Endothelial cell of coronary artery (primary cell): ENCODE measurements at places on chromosomes 1 and 21. TPM values are rescaled to one million over a fixed set of nuclear protein-coding genes. Genes with fewer than 3 reads are reported as not detected.

Gene SDF4
- total RNA-seq: 91.0 and 126 TPM in 2 replicates

Gene SLC5A9
- total RNA-seq: not detected in 2 replicates

Gene PBX1
- 1.8 and 6.5 TPM in 2 replicates for total RNA-seq

Gene EPHA10
- not detected in 2 replicates for total RNA-seq

Gene TBX15
- total RNA-seq: under 0.01 and 0.28 TPM in 2 replicates

Gene KRTAP21-2
- total RNA-seq: not detected in 2 replicates

Gene DNASE2B
- not detected in 2 replicates for total RNA-seq

Gene PRELP
- total RNA-seq: under 0.01 TPM in 1 of 2 replicates, not detected in the other

Gene PPOX
- total RNA-seq: 12.1 and 16.0 TPM in 2 replicates

Gene NID1
- total RNA-seq: 60.6 and 101 TPM in 2 replicates

Gene SLC35F3
- not detected in 2 replicates for total RNA-seq

Gene SYT2
- total RNA-seq: not detected in 2 replicates

Gene KCNK2
- total RNA-seq: under 0.01 TPM in 1 of 2 replicates, not detected in the other

Gene HCN3
- total RNA-seq: 0.56 and 0.90 TPM in 2 replicates

Gene ARHGEF16
- 0.09 and 0.19 TPM in 2 replicates for total RNA-seq

Gene LCK
- 0.09 TPM in 1 of 2 replicates, not detected in the other for total RNA-seq

Gene F3
- total RNA-seq: 1.3 and 28.9 TPM in 2 replicates

Gene CNIH3
- 1.5 and 2.4 TPM in 2 replicates for total RNA-seq

Gene OPRD1
- total RNA-seq: not detected in 2 replicates

Gene OR2L3
- total RNA-seq: not detected in 2 replicates
